ENCODE measurements at places on chromosomes 3 and 15.

GRCh38 chr15:78034495-78035191 is 42.9 kb downstream of the TBC1D2B start:
- peak; percentile 71 for DNase-seq

- DNase-seq, result no peak
These were observed 19.2 kb upstream of the MUSTN1 start for GRCh38 chr3:52854013-52854412.

- DNase-seq, result no peak
These were observed 991 bp upstream of the HIGD1A start for GRCh38 chr3:42805141-42805821.

DNA sequence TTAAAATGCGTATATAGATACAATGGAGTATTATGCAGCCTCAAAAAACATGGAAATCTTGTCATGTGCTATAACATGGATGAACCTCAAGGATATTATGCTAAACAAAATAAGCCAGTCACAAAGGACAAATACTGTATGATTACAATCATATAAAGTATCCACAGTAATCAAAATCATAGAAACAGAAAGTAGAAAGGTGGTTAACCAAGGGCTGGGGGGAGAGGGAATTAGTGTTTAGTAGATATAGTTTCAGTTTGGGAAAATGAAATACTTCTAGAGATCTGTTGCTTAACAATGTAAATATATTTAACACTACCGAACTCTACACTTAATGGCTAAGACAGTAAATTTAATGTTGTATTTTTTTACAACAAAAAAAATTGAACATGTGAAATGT is 9.0 kb downstream of the TOP2B start:
- no peak for DNase-seq

GRCh38 chr3:108099679-108100428 is 9.0 kb upstream of the CD47 start:
- DNase-seq, result no peak

- DNase-seq, result no peak
These were observed 21.6 kb downstream of the TRH start for GRCh38 chr3:129996073-129996472.

DNA sequence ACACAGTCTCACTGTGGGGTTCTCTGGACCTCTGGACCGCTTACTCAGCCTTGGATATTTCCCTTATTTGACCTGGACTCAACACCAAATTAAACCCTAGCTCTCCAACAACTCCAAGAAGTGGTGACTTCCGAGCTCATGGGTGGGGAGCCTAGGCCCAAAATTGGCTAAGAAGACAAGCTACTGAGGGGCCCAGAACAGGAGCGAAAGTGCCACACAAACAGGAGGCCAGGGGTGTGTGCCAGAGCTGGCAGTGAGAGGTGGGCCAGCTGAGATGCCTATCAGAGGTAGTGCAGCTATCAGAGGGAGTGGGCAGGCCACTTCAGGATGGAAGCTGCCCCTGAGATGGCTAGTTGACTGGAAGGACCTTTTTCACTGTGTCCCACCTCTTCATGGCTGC is 151.1 kb upstream of the PRR20G start:
- no peak for DNase-seq

Measured in stimulated activated CD4-positive, alpha-beta T cell treated with anti-CD3 and anti-CD28 coated beads, Interleukin-12 subunit alpha, Interleukin-12 subunit beta, amount 100 ng/mL, for 4 hours (primary cell).